ENCODE measurements at places on chromosomes 4 and X.

DNA sequence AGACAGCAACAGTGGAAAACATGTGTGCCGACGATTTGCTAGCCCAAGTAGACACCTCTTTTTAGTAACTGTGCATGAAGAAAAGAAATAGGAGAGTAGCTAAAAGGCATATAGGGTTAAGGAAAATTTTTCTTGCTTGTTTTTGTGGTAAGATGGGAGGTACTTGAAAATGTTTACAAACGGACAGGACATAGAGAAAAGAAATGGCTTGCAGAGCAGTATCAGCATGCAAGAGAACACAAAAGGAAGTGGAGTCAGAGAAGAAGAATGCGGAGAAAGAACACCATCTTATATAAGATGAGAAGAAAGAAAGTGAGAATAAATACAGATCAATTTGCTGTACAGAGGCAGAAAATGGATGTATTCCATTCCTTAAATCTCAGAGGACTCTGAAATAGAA is 263.7 kb upstream of the ETNPPL start:
- no peak for DNase-seq

DNA sequence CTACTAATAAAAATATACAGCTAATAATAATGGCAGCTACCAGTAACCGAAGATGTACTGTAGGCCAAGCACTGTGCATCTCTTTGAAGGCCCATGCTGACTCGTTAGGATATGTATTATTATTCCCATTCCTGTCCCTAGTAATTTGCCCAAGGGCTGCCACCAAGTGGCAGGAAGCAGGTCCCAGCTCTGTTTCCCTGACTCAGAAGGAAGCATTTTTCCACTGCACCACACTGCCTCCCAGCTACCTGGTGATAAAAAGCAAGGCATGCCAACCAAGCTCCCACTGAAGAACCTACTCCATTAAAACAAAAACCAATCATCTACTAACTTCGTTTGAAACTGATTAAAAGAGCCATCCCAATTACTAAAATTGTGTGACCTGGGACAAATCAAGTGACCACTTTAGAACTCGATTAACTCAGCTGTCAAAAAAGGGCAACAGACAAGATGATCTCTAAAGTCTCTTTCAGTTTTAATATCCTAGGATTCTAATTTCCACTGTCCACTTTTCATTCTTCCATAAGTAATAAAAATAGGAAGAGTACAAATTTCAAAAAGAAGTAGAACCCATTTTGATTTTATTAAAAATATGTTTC is 24.3 kb upstream of the PGM2 start:
- no peak for DNase-seq

- no peak for DNase-seq
Observed at GRCh38 chr4:72938516-72938915, 131.0 kb downstream of the COX18 start.

- DNase-seq: no peak
Observed at GRCh38 chr4:174198828-174199227, 84.6 kb downstream of the FBXO8 start.

GRCh38 chr4:61079427-61079826 is 120.7 kb upstream of the ADGRL3 start:
- no peak for DNase-seq

DNA sequence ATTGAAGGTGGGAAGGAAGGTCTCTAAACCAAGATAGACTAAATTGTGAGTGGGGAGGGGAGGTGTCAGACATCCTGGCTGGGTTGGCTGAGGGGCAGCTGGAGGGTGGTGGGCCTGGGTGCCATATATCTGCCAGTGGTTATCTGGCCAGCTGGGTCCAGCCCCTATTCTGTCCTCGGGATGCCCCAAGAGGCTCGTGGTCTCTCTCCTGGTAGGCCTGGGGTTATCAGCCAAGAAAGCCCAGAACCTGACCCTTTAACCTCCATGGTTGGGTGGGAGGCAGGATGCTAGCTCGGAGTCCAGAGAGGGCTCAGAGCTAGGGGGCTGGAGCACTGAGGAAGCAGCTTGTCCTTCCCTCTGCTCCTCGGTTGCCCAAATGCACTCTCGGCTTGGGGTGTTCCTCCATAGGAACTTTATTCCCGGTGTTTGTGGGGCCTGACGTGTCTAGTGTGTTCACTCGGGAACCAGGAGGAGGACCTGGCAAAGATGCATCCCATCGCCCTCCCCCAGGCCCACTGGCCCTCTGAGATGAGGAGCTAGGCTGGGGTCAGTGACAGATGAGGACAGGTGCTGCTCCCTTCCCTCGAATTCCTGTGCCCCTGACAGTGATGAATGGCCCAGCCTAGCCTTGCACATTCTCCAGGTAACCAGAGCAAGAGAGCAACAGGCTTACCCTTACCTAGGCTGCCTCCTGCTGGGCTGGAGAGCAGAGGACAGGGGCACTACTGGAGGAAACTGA is 5.2 kb upstream of the EFNB1 start:
- no peak for DNase-seq

- DNase-seq: no peak
Observed at GRCh38 chr4:38017609-38018008, 57.4 kb downstream of the PTTG2 start.

DNA sequence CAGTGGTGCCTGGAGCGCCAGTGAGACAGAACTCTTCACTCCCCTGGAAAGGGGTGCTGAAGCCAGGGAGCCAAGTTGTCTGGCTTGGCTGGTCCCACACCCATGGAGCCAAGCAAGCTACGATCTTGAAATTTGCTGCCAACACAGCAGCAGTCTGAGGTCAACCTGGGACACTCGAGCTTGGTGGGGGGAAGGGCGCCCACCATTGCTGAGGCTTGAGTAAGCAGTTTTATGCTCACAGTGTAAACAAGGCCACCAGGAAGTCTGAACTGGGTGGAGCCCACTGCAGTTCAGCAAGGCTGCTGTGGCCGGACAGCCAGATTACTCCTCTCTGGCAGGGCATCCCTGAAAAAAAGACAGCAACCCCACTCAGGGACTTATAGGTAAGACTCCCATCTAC is 149.5 kb downstream of the EDA2R start:
- DNase-seq: no peak

- DNase-seq: no peak
Observed at GRCh38 chr4:26369132-26369531, 48.3 kb downstream of the RBPJ start.

- DNase-seq: no peak
Observed at GRCh38 chr4:112119353-112119783, 25.9 kb upstream of the FAM241A start.

GRCh38 chr4:10111067-10111801 is 5.4 kb downstream of the WDR1 start:
- DNase-seq: no peak

- DNase-seq: no peak
Observed at GRCh38 chr4:177809791-177810190, 367.6 kb upstream of the AGA start.

GRCh38 chr4:81722290-81722851 is 250.7 kb upstream of the RASGEF1B start:
- DNase-seq: no peak

GRCh38 chr4:158170691-158171561 is 1.9 kb downstream of the GASK1B start:
- DNase-seq: no peak
